Lower leg skin (tissue), 4 donors: ENCODE measurements at places on chromosomes 5 and 9. TPM values are rescaled to one million over a fixed set of nuclear protein-coding genes. Genes with fewer than 3 reads are reported as not detected.

The C1QTNF3 gene
- total RNA-seq, result 7.9 TPM

DNA sequence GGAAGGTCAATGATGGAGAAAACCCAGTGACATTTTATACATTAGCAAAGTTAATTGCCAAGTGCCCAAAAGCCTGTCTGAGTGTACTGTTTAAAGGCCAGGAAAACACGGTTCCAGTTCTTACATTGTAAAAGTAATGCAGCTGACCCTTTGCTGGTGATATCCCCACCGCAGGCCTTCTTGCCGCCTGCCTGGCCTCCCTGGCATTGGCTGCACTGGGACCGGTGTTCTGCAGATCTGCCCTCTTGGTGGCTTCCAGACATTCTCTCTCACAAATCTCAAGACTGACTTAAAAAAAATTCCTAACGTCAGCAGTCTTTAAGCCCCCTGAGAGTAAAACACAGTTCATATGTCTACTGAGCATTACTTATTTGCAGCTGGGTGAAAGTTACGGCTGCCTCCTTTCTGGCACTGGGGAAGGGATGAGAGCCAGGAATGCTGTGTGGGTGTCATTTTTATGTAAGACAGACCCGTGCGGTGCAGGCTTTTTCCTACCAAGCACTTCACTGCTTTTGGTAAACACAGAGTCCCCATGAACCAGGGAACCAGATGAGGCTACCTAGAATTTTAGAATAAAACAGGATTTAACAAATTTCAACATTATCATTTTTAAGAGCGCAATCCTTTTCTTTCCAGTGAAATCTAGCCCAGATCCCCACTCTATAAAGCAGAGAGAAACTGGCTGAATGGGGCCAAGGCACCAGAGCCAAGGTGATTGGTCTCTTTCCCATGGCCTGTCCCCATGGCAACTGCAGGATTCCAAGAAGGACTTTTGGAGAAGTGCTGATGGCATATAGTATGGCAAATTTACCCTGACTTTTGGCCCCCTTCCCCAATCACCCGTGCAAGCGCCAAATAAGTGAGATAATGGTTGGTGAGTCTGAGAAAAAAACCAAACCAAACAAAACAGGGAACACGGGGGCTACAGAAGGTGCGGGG, 80.8 kb downstream of the LMNB1 start:
- no peak for DNase-seq

DNA sequence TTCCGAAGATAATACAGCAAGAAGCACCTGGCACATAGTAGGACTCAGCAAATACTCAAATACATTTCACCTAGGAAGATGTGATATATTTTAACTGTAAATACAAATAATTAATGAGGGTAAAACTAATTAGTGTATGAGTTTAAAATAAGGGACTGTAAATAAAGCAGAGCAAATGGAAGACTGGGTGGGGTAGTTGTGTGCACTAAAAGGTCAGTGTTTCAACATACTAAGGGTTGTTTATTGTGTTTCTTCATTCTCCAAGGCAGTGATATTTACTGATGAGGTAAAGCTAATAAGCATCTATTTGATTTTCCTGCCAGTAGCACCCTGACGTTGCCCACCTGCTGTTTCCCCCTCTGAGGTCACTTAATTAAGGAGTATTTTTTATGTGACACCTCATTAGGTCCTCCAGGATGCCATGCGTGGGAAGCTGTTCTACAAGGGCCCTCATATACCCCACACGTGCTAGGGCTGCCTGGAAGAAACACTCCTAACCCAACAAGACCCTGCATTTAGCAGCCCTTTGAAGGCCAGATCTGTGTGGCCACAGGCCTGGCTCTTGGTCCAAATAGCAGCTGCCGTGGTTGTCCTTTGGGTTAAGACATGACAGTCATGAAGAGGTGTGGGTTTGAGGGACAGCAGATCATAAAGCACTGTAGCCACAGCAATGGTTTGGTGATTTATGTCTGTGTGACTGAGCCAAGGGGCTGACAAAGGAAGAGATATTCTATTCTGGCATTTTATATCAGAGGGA, 97.5 kb upstream of the RPS23 start:
- DNase-seq, result no peak

DNA sequence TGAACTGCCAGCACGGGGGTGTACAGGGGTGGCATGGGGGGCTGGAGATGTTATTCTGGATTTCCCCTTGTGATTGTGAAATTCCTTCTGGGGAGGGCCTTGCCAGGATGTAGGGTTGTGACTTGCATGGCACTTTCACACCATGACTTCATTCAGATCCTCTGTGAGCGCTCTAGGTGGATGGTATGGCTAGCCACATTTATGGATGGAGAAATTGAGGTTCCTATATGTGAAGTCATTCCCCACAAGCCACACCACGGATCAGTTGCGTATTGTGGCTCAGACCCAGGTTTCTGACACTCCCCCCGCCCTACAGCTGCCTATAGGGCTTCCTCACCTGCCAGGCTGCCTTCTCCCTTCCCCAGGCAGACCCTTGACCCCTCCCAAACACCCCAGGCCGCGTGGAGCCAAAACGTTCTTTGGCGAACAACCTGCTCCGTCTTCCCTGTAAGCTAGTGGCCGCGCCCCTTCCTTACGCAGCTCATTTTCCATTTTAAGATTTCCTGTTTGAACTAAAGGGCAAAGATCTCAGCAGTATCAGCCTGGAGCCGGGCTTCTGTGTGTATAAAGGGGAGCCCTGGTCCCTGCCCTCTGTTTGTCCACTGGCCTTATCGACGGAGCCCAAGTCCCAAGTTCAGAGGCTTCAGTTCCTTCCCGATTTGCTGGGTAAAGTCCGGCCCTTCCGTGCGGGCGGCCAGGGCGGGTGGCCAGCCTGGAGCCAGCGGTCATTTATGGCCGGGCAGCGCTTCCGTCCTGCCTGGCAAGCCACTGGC, 97.8 kb upstream of the KLF4 start:
- DNase-seq, result peak; percentile 31

The CCNJL gene
- total RNA-seq, result 0.34 TPM

GRCh38 chr5:115594128-115595047, 7.9 kb downstream of the TICAM2 start:
- DNase-seq, result no peak

The NIM1K gene
- total RNA-seq, result 0.44 TPM
